T-helper 1 cell treated with Interleukin-12 subunit alpha and Interleukin-12 subunit beta and Interleukin-4 antibody, amounts not matched to agents 30 ng/mL and 1 ng/mL, for 36 hours (primary cell): ENCODE measurements at places on chromosomes 11 and 22. TPM values are rescaled to one million over a fixed set of nuclear protein-coding genes. Genes with fewer than 3 reads are reported as not detected.

MYBPC3 gene
- total RNA-seq: not detected in 2 replicates

C11orf91 gene
- 0.66 and 0.80 TPM in 2 replicates for total RNA-seq

SYT8 gene
- total RNA-seq: not detected in 2 replicates

RCN1 gene
- total RNA-seq: 23.1 and 25.5 TPM in 2 replicates

OR4B1 gene
- total RNA-seq: not detected in 2 replicates

PSMA1 gene
- 261 and 264 TPM in 2 replicates for total RNA-seq

HEPN1 gene
- not detected in 2 replicates for total RNA-seq

OR56A1 gene
- not detected in 2 replicates for total RNA-seq

LYVE1 gene
- total RNA-seq: not detected in 2 replicates

SLC22A8 gene
- total RNA-seq: not detected in 2 replicates

SCN3B gene
- total RNA-seq: not detected in 2 replicates

GGT1 gene
- total RNA-seq: 151 and 164 TPM in 2 replicates

VSIG2 gene
- not detected in 2 replicates for total RNA-seq

LDLRAD3 gene
- total RNA-seq: 0.15 and 0.17 TPM in 2 replicates

OR51M1 gene
- total RNA-seq: not detected in 2 replicates

LARGE2 gene
- total RNA-seq: not detected in 2 replicates

NAALAD2 gene
- not detected in 2 replicates for total RNA-seq

CCDC81 gene
- total RNA-seq: 0.66 and 1.2 TPM in 2 replicates

OAF gene
- 4.3 and 4.4 TPM in 2 replicates for total RNA-seq

BIRC3 gene
- 205 and 208 TPM in 2 replicates for total RNA-seq
